ENCODE measurements at places on chromosomes 6 and 20.

DNA sequence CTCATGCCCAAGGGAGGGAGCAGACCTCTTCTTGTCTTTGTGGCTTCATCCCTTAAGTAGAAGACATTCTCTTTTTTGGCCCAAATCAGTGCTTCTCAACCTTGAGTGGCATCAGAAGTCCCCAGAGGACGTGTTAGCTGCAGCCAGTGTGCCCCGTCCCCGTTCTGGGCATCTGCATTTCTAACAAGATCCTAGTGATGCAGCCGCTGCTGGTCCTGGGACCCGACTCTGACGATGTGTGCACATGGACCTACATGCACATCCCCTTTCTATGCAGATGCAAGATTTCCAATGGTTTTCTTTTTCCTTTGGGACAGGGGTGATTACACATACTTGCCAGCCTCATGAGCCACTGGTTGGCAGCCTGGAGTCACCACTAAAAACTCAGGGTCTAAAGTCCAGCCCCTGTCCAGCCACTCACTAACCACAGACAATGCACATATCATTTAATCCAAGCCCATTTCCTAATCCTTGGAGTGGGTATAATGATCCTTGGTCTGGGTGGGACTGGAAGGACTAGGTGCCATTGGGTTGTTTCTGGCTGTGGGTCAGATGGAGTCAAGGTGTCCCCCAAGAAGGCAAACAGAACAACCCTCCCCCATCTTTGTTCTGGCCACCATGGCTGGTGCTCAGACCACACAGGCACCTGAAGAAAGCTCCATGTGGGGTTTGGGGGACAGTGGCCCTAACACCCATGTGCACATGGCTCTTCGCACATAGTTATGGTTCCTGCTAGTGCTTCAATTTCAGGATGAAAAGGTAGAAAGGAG lies 6.4 kb downstream of the ACSS1 start:
- no peak for DNase-seq

DNA sequence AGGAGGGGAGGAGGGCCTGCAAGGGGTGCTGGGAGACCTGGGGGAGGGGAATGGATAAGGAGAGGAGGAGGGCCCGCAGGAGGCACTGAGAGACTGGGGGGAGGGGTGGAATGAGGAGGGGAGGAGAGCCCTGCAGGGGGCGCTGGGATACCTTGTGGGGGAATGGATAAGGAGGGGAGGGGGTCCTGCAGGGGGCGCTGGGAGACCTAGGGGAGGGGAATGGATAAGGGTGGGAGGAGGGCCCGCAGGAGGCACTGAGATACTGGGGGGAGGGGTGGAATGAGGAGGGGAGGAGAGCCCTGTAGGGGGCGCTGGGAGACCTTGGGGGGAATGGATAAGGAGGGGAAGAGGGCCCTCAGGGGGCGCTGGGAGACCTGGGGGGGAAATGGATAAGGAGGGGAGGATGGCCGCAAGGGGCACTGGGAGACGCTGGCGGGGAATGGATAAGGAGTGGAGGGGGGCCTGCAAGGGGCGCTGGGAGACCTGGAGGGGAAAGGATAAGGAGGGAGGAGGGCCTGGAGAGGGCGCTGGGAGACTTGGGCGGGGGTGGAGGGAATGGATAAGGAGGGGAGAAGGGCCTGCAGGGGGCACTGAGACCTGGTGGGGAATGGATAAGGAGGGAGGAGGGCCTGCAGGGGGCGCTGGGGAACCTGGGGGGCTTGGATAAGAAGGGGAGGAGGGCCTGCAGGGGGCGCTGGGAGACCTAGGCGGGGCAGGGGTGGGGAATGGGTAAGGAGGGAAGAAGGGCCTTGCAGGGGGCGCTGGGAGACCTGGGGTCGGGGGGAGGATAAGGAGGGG lies 1.3 kb upstream of the CTCFL start:
- no peak for DNase-seq

- no peak for DNase-seq
Observed at GRCh38 chr6:99603421-99604165, 3.0 kb upstream of the PRDM13 start.

DNA sequence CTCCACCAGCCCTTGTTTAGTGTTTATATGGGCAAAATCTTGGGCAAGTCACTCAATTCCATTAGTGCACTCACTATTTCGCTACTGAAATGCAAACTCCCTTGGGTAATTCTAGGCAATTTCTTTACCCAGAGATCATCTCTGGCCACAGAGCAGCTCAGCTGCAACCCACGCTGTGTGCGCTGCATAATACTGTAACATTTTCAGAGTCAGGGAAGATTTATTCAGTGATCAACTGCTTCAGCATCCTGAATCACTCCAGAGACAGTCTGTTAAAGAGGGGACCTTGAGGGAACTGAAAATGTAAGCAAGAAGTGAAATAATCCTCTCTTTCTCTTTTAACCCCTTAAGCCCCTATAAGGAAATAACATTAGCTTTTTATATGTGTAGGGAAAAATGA lies 189.6 kb upstream of the FBXL4 start:
- DNase-seq: no peak

All from AG04449 (cell line).